ENCODE measurements at places on chromosomes 5 and 9.

- no peak for DNase-seq
These were observed 100.1 kb downstream of the KCNIP1 start for GRCh38 chr5:170603578-170604565.

- no peak for DNase-seq
These were observed 115.9 kb upstream of the RGMB start for GRCh38 chr5:98657559-98657958.

DNA sequence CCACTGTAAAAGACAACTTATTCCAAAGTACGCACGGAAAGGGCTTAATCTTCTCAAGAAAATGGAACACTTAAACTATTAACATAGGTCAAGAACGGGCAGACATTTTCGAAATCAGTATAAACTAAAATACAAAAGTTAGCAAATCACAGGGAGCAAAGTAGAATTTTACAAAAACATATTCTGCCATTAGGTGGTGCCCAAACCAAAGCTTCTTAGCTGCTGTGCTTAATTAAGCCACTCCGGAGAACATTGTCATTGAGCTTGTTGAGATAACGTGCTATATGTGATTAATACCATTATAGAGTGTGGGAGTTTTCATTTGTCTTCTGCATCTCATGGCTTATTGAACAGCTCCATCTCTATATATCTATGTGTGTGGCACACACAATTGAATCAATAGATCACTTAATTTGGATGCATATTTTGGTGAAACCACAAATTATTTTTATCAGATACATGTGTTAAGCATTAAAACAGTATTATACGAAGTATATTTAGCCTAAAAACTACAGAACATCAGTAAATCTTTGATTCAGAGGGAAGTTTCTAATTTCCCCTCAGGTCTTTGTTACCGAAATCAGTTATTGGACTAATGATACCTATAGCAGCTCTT lies 23.4 kb downstream of the UBLCP1 start:
- no peak for DNase-seq

- no peak for DNase-seq
These were observed 67.5 kb downstream of the C7 start for GRCh38 chr5:40976836-40977235.

DNA sequence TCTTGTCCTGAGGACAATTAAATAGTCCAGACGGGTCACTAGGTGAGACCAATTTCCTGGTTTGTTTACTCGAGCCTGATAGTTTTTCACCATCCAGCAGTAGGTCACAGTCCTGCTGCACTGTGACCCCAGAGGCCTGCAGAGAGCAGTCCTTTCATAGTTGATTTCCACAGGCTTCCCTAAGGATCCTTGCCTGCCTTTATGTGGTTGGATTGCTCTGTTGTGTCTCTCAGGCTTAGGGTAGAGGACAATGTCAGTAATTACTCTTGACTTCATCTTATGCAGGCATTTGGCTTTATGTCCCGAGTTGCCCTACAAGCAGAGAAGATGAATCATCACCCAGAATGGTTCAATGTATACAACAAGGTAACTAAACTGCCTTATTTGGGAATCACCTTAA lies 9.0 kb upstream of the CATSPER3 start:
- DNase-seq, result no peak

DNA sequence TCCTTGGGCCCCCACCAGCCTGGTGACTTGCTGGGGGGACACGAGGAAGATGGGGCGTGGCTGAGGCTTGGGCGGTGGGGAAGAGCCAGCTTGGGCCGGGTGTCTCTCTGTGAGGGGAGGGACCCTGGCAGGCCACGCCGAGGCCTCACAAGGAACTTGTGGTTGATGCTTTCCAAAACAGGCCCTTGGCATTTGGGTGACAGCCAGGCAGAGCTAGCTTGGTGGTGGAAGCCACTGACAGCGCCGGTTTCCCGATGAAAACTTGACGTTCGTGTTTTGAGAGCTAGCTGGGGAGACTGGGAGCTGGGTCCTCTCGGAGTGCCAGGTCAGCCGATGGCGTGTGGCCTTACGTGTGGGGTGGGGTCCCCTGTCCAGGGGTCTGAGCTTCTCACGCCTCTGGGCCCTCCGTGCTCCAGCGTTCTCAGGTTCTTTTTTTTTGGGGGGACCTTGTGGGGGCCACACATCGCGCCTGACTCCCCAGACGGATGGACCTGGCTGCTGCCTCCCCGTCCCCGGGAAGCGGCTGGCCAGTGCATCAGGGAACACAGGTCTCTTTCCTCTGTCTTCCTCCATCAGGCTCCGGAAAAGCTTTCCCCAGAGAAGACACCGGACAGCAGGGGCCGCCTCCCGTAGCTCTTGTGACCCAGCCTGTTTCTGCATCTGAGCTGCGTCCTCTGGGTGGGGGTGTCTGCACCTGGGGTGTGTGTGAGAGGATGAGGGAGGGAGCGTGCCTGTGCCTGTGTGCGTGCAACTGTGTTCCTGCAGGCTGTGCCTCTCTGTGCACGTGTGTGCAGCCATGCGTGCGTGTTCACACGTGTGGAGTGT lies 129.3 kb upstream of the LPCAT1 start:
- DNase-seq, result no peak

DNA sequence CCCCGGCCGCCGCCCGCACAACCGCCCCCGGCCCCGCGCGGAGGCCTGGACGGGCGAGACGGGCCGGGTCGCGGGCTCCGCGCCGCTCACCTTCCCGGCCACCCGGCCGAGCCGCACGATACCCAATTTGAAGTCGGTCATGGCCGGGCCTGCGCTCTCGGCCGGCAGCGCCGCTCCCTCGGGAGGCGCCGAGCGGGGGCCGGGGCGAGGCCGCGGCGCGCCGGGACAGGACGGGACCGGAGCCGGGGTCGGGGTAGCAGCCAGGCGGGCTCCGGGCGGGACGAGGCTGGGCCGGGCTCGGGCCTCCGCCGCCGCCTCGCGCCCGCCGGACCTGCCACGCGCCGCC lies 216 bp downstream of the ZMYND19 start:
- no peak for DNase-seq

DNA sequence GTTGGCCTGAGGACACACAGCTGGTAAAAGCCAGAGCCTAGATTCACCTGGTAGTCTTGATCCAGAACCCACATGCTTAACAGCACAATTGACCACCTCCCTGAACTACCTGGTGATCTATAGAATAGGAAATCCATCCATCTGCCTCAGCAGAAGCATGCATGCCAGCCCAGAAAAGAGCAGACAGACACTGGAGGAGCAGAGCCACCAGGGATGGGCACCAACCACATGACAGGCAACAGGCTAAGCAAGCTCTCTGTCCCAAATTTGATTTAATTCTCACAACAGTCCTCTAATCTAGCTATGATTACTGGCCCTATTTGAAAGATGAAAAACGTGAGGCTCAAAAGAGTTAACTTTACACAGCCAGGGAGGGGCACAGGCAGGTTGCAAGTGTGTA lies 208.1 kb downstream of the SPOCK1 start:
- no peak for DNase-seq

- DNase-seq, result no peak
These were observed 36.8 kb downstream of the FGD3 start for GRCh38 chr9:92983984-92984589.

GRCh38 chr5:82470185-82470994 lies 192.2 kb upstream of the RPS23 start:
- no peak for DNase-seq

GRCh38 chr9:27491154-27491553 lies 32.9 kb upstream of the IFNK start:
- DNase-seq, result no peak

DNA sequence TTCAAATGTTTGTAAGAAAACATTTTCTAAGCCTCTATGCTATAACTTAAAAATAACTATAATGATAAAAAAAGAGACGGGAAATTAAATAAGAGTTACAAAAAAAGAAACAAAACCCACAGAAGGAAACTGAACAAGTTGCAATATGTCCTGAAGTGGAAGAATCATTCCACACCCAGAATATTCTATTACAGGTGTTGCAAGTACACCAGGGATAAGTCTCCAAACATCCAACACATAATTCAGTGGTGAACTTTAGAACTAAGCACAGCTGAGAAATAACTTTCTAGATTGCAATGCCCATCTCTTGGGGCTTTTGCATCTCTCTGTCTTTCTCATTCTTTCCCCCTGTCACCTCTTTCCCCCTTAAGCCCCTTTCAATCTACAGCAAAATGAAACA lies 325.2 kb downstream of the BRINP1 start:
- DNase-seq, result no peak

DNA sequence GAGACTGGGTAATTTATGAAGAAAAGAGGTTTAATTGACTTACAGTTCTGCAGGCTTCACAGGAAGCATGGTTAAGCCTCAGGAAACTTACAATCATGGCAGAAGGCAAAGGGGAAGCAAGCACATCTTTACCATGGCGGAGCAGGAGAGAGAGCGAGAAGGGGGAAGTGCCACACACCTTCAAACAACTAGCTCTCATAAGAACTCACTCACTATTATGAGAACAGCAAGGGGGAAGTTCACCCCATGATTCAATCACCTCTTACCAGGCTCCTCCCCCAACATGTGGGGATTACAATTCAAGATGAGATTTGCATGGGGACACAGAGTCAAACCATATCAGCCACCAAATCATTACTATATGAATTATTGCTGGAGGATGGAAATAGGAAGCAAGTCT lies 30.3 kb upstream of the STX17 start:
- no peak for DNase-seq

DNA sequence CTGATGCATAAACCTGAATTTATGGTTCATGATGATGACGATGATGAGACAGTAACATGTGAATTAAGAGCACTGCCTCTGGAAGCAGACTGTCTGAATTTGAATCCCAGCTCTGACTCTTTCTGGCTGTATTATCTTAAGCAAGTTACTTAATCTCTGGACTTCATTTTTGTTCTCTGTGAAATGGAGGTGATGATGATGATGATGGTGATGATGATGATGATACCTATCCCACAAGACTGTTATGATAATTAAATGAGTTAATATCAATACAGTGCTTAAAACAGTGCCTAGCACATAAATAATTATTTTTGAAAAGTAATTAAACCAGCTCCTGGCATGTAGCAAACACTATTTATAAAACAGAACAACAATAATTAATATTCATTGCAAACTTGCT lies 13.2 kb upstream of the AGGF1 start:
- DNase-seq, result no peak

GRCh38 chr9:79264041-79264440 lies 307.7 kb upstream of the TLE4 start:
- DNase-seq, result no peak

DNA sequence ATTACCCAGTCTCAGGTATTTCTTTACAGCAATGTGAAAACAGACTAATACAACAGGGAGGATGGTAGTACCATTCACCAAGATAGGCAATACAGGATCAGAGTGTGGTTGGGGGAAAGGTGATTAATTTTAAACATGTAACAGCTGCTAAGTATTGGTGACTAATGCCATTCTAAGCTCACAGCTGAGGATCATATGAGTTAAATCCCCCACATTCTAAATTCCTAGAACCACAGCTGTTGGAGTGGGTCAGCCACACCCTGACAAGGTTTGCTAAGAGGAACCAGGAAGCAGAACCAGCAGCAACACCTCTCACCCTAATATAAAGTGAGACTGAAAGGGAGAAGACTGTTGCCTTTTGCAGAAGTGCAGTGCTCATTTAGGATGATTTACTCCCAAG lies 24.8 kb downstream of the HSPB3 start:
- no peak for DNase-seq

- no peak for DNase-seq
These were observed 169.4 kb upstream of the EFNA5 start for GRCh38 chr5:107840161-107840560.

DNA sequence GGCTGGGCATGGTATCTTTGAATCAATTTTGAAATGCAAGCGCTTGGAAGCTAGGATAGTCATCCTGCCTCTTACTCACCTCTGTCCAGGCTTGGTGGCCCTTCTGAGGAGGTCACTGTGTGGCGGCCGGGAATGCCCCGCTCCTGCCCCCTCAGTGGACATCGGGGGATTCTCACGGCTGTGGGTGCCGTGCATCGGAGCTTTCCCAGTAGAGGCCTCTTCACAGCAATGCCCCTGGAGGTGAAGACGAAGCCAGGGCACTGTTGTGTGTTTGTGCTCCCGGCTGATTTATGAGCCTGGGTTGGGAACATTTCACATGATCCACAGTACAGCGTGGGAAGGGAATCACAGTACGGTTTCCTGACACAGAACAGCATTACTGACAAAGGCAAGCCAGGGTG lies 147.5 kb downstream of the NXNL2 start:
- no peak for DNase-seq

DNA sequence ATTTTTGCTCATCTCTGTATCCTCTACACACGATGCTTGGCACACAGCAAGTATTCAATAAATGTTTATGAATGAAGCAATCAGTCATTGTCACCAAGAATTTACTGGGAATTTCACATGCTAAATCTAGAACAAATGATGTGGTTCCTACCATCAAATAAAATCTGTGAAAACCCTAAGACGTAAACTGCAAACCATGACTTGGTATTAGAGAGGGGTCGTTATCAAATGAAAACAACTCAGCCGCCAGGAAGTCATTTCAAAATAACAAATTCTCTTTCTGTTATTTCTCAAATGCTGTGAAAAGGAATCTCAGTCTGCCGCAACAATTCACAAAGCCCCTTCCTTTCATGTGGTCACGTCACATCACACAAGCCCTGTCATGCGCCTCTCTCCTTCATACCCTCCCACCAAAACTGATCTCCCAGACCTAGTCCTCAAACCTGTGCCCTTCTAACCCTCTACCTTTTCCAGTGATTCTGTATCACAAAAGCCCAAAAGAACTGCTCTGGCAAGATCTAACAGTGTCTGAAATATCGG lies 173.6 kb downstream of the DEPDC1B start:
- no peak for DNase-seq

DNA sequence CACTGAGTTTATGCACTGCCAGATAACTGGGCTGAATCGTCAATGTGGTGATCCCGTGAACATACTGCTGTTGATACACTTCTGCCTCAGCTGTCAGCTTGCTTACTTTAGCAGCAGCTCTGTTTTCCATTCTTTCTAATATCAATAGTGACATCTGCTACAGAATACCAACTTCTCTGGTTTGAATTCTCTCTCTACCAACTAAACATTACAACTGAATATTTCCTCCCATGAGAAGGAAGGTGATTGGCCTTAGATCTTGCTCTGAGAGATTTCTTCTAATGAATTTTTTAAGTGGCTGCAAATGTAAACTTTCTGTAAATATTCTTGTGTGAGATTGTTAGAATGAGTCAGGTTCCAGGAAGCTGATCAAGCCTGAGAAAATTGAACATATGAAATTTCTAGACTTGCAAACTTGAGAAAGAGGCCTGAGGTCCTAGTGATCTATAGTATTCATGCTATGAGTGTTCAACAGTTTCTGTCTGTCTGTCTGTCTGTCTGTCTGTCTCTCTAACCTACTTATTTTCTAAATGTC lies 205.5 kb upstream of the CDKN2B start:
- no peak for DNase-seq
